ENCODE measurements at places on chromosomes 7 and 10.

DNA sequence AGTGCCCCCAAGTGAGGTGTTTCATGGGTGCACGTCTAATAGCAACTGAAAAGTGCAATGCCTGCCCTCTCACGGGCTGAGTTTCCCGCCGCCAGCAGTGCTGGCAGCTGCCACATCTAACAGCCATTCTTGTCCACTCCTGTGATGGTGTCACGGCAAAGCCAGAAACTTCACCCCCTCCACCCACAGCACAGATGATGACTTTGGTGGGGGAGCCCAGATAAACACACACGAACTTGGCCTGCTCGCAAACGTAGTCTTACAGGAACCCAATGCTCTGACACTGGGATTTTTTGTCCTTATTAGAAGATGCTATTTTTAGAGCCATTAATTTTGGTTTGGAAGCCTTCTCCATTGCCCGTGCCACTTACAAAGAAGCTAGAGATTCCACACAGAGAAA lies 26.7 kb downstream of the CPXM2 start:
- DNase-seq: no peak

DNA sequence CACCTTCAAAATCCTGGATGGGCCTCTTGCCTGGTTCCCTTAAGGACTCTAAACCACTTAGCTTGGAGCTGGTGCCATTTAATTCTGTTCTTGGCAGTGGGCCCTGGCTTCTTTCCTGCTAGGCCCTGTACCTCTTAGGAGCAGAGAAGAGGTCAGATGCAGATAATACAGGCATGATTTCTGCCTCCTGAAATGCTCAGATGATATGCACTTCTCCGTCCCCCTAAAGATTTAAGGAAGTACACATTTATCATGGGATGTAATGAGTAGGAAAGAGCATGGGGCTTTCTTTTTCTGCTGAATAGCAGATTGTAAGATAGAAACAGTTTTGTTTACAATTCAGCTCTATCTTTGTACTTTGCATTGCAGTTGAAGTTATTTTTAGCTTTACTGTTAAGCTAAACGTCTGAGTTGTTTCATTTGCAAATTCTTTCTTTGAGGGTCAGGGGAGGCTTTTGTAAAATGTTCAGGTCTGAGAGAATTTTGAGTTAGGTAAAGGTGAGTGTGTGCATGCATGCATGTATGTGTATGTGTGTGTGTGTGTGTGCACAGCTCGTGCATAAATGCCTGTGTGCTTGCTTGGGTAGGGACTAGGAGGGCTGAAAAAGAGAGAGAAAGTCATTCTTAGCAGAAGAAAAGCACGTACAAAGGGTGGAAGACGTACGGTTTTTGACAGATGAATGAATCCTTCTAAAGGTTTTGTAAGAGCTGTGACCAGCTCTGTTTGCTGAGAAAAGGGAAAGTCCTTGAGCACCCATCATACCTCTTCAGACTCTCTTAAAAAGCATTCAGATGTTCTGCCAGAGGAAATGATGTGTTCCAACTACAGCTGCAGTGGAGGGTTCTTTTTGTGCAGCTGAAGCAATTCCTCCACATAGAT lies 364.2 kb downstream of the AUTS2 start:
- DNase-seq: no peak

- DNase-seq: peak; percentile 63
Observed at GRCh38 chr10:70478191-70479164, at the start of gene PALD1. Gene PALD1 (plus strand): TSS chr10:70478767. CDS start chr10:70525952, 47,185 bp downstream.

DNA sequence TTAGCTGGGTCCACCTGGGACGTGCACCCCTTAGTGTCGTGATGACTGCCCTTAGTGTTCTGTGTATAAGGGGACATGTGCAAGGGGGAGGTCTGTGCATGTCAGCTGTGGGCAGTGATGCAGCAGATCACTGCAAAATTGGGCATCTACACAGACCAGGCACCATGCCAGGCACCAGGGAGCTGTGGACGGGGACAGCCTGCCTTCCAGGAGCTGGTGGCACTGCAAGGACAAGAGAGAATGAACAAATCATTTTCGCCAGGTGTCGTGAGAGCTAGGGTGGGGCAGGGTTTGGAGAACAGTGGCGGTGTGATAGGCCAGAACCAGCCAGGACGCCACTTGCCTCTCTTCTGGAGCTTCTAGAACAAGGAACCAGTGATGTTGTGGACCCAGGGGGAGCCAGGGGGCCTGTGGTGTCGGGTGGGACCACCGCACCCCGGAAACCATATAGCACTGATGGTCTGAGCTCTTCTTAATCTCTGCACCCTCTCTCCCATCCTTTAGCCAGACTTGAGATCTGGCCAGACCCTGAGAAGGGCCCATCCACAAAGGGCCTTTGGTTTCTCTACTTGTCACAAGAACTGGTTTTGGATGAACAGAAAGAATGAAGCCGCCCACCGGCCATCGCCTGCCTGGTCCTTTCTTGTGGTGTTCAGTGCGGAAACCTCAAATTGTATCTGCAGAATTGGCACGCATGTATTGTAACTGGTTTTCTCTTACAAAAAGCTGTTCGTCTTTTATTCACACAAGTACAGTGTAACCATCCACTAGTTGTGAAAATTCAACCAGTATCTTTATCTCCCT lies 30.7 kb downstream of the PRF1 start:
- DNase-seq: no peak

DNA sequence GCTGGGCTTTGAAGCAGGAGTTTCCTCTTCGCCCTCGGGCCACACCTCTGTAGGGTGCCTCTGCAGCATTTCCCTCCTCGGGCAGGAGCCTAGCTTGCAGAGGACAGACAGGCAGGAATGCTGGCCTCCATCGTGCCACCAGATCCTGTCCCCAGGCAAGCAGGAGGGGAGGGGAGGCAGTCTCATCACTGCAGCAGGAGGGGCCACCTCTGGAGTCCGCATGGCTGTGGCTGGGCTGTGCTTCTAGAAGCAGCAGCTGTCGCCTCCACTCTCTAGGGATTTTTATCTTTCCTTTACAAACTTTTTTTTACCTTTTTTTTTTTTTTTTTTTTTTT lies 181.4 kb downstream of the CUX1 start:
- DNase-seq: no peak

- DNase-seq: no peak
Observed at GRCh38 chr10:20988357-20988983, 91.4 kb upstream of the NEBL start.

GRCh38 chr10:122249991-122250750 lies 20.9 kb upstream of the BTBD16 start:
- no peak for DNase-seq

GRCh38 chr7:37546677-37547076 lies 98.0 kb upstream of the ELMO1 start:
- no peak for DNase-seq

Measured in suppressor macrophage treated with lipopolysaccharide for 4 hours (primary cell).